ENCODE measurements at places on chromosomes 4 and X.

DNA sequence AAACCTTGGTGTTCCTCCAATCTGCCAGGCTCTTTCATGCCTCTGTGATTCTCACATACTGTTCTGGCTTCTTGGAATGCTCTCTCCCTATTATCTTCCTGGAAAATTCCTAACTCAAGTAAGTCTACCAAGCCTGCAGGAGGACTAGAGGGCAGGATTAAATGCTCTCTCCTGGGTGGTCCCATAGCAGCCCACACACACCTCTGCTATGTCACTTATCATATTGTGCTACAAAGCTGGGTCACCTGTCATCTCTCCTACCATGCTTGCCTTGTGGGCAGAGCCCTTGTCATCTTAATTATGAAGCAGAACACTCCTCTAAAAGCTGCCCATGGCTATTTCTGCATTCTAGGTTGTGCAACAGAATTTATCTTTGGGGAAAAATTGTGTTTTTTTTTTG is 344.5 kb upstream of the NOCT start:
- no peak for DNase-seq

GRCh38 chrX:75067931-75068330 is 88.2 kb downstream of the ABCB7 start:
- no peak for DNase-seq

GRCh38 chrX:18348047-18348446 is 6.4 kb downstream of the SCML2 start:
- no peak for DNase-seq

- no peak for DNase-seq
These were observed 69.9 kb downstream of the COX7B2 start for GRCh38 chr4:46839128-46839527.

DNA sequence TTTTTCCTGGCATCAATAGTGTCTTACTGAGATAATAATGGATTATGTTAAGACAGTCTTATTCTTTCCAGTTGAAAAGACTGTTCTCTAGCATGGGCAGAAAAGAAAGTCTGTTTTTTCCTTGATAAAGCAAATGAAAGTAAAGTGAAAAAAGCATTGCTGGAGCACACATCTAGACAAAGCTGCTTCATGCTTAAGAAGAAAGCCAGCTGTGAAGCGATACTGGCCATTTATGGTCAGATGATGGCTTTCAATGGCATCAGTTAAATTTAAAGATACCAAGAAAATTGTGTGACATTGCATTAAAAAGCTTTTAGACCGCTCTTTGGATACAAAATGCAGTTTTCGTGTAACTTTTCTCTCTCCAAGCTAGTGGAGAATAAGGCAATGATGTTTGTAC is 242.1 kb upstream of the TRAM1L1 start:
- DNase-seq = no peak

- DNase-seq = no peak
These were observed 185.8 kb downstream of the APBB2 start for GRCh38 chr4:41028392-41029076.

DNA sequence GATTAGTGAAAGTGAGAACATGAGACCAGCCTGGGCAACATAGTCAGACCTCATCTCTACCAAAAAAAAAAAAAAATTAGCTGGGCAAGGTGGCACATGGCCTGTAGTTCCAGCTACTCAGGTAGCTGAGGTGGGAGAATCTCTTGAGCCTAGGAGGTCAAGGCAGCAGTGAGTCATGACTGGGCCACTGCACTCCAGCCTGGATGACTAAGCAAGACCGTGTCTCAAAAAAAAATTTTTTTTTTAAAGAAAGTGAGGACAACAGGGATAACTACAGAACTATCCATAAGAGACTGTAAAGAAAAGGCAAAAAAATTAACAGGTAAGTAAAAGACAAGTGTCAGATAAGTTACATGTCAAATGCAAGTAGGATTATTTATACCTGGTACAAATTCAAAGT is 13.5 kb upstream of the SPP1 start:
- no peak for DNase-seq

Data from activated CD4-positive, alpha-beta T cell treated with anti-CD3 and anti-CD28 coated beads, Interleukin-2, amount 50 U/mL, for 24 hours (primary cell).